Choroid plexus epithelial cell (primary cell): ENCODE measurements at places on chromosomes 13 and 19.

GRCh38 chr19:29876414-29876813 is 64.6 kb downstream of the CCNE1 start:
- no peak for DNase-seq

DNA sequence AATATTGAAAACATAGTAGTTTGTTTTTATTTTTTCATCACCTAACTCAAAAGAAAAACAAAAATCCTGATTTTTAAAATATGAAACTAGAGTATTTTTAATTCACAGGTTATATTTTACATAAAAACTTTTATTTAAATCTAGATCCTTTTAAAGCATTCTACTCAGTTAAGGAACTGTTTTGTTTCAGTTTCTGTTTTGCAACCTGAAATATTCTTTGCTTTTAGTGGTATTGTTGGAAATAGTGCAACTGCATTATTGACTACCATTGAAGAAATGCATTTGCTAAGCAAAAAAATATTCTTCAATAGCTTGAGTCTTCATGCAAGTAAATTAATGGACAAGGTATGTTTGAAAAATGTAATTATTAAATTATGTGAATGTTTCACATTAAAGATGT is 43.8 kb downstream of the COG6 start:
- DNase-seq: peak; percentile 10

DNA sequence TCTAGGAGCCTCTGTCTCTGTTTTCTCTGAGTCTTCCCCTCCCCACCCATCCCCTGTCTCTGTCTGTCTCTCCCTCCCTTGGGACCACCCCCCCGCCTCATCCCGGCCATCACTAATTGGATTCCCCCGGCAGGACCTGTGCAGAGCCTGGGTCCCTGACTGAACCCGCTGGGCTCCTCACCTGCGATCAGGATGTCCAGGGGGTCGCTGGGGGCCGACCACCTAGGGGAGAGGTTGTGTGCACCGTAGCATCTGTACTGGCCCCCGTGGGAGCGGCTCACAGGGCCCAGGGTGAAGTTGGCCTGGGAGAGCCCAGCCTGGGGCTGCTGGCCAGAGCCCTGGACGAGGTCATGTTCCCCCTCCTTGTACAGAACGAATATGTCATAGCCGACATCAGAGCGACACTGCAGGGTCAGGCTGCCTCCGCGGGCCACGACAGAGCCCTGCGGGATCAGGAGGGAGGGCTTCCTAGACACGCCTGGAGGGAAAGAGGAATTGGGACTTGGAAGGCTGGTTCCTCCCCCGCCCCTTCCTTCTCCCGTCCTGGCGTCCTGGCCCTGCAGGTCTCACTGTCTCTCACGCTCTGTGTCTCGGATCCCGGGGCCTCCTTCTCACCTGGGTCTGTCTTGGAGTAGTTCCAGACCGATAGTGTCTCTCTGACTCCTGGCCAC is 1.8 kb downstream of the LILRB5 start:
- no peak for DNase-seq

DNA sequence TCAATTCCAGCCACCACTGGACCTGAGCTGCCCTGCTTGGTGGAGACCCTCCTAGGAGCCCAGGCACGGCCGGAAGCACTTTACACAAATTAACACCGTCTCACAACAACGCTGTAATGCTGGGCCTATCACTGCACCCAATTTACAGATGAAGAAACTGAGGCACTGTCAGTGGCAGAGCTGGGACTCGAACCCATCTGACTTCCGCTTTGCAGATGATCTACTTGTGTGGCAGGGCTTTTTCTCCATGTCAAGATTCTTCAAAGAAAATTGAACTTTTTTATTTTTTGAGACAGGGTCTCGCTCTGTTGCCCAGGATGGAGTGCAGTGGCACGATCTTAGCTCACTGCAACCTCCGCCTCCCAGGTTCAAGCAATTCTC is 33.8 kb downstream of the ZFR2 start:
- no peak for DNase-seq

GRCh38 chr13:72514146-72514545 is 213.3 kb downstream of the MZT1 start:
- DNase-seq: peak; percentile 69
